ENCODE measurements at places on chromosomes 6 and 20. TPM values are rescaled to one million over a fixed set of nuclear protein-coding genes. Genes with fewer than 3 reads are reported as not detected.

Gene OR2H1
- total RNA-seq, result not detected

Gene SRMS
- total RNA-seq, result not detected

Gene LPIN3
- 2.2 TPM for total RNA-seq

Gene TRIM31
- not detected for total RNA-seq

Gene ZSCAN26
- 13.1 TPM for total RNA-seq

Gene TTBK1
- total RNA-seq, result not detected

Gene ULBP2
- 0.53 TPM for total RNA-seq

Gene PRSS16
- 1.4 TPM for total RNA-seq

Gene BCKDHB
- total RNA-seq, result 20.6 TPM

Gene COL21A1
- not detected for total RNA-seq

Gene FNDC11
- 0.48 TPM for total RNA-seq

Gene RPL10A
- 1,373 TPM for total RNA-seq

Gene LMBRD1
- 30.5 TPM for total RNA-seq

Gene RAET1L
- not detected for total RNA-seq

Gene C20orf202
- 0.26 TPM for total RNA-seq

Gene THBS2
- total RNA-seq, result not detected

Gene PPP1R16B
- total RNA-seq, result 72.9 TPM

Gene NCOA3
- 71.3 TPM for total RNA-seq

Gene FAM184A
- 3.0 TPM for total RNA-seq

Gene CD2AP
- total RNA-seq, result 38.9 TPM

Gene STMN3
- 42.1 TPM for total RNA-seq

Gene NKAIN4
- total RNA-seq, result not detected

Gene CMTR1
- total RNA-seq, result 89.7 TPM

Gene ARMH2
- 1.6 TPM for total RNA-seq

Gene FOXA2
- total RNA-seq, result not detected

Gene KCNQ5
- total RNA-seq, result 5.1 TPM
